ENCODE measurements at places on chromosomes 2 and 18.

GRCh38 chr2:223943135-223943534 is 2.0 kb downstream of the WDFY1 start:
- no peak for DNase-seq

DNA sequence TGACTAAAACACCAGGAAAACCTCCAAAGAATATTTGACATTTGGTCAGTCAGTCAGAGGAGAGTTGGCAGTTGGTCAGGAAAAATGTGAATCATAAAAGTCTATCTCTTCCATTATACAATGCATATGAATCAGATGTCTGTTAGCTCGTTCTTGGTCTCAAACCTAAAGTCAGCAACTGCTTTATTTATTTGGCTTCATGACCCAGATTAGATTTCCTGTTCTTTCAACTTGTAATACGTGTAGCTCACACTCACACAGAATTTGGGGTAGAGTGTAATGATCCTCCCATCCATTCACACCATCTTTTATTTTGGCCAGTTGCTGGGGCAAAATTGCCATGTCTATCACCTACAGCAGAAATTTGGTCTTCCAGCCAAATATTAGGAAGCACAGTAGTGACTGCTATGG is 81.9 kb upstream of the COL5A2 start:
- no peak for DNase-seq

DNA sequence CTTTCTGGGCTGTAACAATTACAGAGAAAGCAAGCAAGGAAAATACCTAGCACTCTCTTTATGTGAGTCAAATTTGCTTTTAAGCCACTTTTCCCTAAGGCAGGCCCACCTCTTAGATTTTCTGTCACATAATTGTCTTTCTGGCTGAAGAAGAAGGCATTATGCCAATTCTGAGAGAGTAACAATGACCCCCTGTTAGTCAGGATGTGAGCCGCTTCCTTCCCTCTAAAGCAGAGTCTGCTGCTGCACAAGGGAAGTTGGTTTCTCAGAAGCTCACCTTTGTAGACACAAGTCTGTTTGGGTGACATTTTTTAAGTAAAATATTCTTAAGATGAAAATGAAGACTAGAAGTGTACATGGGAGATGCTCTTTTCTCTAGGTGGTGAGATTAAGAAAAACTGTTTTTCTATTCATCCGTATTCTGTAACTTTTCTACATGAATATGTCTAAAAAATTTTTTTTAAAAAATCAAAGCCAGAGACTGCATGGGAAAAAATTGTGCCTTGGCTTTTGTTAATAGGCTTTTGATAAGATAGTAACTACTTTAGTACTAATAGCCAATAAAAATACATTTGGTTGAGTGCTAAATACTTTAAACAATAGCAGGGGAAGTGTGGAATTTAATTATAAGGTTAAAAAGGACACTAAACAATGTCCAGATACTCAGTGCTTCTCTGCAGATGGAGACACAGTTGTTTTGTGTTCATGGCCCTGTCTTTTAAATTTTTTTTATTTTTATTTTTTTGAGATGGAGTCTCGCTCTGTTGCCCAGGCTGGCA is 33.4 kb upstream of the VPS54 start:
- no peak for DNase-seq

DNA sequence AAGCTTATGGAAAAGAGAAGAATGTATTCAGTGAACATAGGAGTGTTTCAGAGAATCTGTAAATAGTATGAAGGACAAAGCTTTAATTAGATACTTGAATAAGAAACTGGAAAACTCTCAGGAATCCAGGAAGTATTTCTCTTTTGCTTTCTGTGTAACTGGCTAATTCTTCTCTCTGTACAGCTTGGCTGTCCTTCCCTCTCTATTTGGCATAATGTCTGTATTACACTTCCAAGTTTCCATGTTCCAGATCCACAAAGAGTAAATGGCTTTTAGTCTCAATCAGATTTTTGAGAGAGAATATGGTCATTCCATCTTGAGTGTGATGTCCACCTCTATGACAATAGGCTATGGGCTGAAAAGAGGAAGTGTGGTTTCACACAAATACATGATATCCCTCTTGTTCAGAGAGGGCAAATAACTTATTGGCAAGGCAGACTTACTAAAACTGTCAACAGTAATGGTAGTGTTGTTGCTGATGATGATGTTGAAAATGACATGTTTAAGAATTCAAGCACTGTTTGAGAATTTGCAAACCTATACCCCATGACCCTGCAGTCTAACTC is 129.2 kb upstream of the ERBB4 start:
- no peak for DNase-seq

Data from activated CD8-positive, alpha-beta memory T cell treated with anti-CD3 and anti-CD28 coated beads for 1 hour (primary cell).